ENCODE measurements at places on chromosomes 12 and 14.

GRCh38 chr14:65476942-65477318 lies 64.4 kb downstream of the FUT8 start:
- no peak for DNase-seq

GRCh38 chr12:108516511-108517275 lies 1.6 kb downstream of the FICD start:
- DNase-seq = no peak

DNA sequence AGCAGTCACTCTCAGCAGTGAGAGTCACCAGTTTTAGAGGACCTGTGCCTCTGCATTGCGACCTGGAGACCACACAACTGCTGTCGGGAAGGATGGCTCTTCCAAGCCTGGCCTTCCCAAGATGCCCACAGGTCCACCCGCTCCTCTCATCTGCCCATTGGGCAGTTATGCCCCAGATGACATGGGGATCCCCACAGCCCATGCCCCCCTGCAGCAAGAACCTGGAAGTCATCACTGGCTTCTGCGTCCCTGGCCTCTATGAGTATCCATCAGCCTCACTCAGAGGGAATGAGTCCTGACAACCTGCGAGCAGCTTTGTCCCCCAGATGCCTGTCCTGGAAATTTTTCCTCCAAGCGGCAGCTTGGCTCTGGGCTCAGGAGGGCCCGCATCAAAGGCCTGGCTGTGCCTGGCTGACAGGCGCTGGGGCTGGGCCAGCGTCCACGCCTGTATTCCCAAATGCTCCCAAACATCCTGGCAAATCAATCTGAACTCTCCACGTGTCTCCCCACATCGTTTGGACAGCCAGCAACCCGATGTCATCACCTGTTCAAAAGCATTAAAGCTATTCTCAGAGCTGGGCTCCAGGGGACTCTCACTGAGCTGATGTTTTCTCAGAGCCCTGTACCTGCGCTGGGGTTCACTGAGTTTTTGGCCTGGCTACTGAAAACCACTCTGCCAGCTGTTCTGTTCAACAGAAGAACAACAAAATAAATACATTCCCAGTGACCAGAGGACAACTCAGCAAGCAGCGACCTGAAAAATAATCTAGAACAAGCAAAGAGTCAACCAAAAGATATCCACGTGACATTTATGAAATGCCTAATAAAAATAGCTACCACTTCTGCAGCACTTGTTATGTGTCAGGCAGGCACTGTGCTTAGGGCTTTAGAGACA lies 57.8 kb downstream of the CLMN start:
- no peak for DNase-seq

DNA sequence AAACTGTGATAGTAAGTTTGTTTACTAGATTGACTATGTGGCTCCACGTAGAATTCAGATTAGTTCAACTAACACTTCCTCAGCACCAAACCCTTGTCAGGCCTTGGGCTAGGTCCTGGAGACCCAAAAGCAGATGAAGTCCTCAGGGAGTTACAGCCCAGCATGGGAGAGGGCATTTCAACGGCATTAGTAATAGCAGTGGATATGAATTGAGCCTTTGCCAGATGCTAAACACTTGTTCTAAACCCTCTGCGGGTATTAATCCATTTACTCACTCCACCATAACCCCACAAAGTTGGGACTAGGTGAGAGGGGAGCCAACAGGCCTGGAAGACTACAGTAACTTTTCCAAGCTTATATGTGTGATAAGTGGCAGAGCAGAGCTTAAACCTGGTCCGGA lies 714.6 kb downstream of the DIO2 start:
- DNase-seq = no peak

DNA sequence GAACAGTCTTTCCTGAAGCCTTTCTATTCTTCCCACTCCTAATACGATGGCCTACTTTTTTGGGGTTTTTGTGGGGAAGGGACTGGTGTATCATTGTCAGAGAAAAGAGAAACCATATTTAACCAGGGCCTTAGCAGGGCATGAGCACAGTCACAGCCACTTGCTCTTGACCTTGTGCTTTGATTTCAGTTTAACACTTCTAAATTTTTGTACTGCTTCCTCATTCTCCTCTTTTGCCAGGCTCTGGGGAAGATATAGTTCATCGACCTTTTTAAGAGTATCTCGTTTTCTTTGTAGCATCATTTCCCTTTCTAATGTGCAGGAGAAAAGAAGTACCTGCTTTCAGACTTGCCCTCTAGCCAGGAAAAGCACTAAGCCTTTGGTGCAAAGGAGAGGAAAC lies 2.2 kb downstream of the ZBTB1 start:
- no peak for DNase-seq

DNA sequence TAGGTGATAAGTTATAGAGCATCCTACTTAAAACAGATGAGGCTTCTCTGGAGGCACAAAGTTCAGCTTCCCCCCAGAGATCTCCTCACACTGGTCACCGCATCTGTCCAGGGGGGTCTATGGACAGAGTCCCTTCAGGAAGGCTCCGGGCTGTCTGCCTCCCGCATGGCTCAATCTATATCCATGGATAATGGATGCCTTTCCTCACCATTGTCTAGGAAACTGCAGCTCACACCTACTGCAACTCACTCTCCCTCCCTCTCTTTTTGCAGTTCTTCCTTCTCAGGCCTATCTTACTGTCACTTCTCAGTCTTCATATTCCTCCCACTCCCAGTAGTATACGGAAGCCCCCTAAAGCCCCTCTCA lies 100.6 kb upstream of the BCL2L14 start:
- DNase-seq = no peak

DNA sequence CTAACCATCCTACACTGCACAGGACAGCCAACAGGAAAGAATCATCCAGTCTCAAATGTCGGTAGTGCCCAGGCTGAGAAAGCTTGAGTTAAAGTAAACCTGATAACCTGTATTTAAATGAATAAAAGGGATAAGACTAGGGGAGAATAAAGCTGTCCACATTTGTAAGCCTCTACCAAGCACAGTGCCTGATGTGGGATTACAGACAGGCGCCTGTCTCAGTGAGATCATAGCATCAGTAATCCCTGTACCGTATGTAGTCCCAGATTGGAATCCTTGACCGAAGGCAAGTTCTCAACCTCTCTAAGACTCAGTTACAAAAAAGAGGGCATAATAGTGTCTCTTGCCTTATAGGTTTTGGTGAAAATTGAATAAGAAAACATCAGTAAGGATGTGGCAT lies 59.9 kb downstream of the BICD1 start:
- DNase-seq = no peak

DNA sequence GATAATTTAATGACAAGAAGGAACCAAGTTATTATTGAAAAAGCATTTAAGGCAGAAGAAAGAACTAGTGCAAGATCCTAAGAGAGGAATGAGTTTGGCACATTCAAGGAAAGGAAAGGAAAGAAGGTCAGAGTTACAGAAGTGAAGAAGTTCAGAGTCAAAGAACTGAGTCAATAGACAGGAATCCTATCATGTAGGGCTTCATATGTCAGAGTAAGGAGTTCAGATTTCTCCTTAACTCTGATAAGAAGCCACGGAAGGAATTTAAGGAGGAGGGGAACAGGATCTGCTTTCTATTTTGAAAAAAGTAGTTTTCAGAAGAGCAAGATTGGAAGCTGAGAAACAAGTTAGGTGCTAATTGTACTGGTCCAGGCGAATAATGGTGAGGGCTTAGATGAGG lies 223.1 kb upstream of the FOXN3 start:
- no peak for DNase-seq

DNA sequence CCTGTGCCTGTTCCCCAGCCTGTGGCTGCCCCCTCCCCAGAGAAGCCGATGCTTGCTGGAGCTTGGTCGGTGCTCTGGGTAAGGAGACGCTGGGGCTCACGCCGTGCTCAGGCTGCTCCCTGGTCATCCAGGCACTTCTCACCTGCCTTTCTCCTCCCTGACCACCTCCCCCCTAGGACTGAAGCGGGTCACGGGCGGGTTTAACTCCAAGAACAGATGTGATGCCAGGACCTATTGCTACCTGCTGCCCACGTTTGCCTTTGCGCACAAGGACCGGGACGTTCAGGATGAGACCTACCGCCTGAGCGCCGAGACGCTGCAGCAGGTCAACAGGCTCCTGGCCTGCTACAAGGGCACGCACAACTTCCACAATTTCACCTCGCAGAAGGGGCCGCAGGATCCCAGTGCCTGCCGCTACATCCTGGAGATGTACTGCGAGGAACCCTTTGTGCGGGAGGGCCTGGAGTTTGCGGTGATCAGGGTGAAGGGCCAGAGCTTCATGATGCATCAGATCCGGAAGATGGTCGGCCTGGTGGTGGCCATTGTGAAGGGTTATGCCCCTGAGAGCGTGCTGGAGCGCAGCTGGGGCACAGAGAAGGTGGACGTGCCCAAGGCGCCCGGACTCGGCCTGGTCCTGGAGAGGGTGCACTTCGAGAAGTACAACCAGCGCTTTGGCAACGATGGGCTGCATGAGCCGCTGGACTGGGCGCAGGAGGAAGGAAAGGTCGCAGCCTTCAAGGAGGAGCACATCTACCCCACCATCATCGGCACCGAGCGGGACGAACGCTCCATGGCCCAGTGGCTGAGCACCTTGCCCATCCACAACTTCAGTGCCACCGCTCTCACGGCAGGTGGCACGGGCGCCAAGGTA lies 8.4 kb upstream of the EP400 start:
- DNase-seq = no peak

DNA sequence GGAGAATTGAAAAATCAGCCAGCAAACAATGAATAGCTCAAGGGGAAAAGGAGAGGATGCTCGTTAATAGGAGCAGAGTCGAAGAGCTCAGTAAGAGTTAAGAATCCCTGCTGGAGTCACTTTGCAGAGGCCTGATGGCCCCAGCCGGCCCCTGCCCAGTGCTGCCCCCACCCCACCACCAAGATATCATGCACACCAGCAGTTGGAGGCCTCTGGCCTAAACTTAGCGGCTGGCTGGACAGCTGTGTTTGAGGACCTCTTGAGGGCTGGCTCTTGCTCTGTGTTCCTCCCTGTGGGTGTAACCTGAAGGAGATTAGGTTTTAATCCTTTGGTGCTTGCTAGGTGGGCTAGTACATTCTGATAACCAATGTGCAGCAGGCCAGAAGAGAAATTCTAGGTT lies 142.0 kb downstream of the PLXNC1 start:
- no peak for DNase-seq

- no peak for DNase-seq
These were observed 13.3 kb downstream of the ANKLE2 start for GRCh38 chr12:132748319-132748718.

GRCh38 chr12:29970501-29970900 lies 186.8 kb upstream of the TMTC1 start:
- no peak for DNase-seq

DNA sequence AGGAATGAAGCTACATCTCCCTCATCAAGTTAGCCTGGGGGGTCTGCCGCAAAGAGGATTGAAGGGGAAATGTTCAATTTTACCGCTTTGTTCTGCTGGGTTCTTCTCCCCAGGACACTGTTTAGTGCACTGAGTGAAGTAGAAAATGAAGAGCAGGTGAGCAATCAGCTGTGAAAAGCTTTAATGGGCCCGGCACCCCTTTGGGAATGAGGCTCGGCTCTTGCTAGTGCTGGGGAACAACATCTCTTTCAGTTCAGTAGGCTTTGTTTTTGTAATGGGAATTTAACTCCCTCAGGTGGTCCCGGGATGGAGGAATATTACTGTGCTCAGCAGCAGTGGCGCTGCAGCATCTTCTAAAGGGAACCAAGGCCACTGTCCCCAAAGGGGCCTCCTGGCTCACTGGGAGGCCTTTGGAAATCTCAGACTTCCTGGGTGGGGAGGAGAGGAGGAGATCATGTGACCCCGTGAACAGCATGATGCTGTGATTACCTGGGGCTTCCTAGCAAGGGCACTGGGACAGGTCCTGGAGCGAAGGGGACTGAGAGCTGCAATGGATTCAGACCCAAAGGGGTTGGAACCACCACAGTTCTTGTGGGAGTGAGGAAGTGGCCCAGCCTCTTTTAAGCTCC lies 85.2 kb upstream of the MAX start:
- no peak for DNase-seq

GRCh38 chr14:61513986-61514830 lies 181.1 kb upstream of the HIF1A start:
- DNase-seq = no peak

GRCh38 chr14:55383541-55384140 lies 28.0 kb downstream of the ATG14 start:
- DNase-seq = no peak

DNA sequence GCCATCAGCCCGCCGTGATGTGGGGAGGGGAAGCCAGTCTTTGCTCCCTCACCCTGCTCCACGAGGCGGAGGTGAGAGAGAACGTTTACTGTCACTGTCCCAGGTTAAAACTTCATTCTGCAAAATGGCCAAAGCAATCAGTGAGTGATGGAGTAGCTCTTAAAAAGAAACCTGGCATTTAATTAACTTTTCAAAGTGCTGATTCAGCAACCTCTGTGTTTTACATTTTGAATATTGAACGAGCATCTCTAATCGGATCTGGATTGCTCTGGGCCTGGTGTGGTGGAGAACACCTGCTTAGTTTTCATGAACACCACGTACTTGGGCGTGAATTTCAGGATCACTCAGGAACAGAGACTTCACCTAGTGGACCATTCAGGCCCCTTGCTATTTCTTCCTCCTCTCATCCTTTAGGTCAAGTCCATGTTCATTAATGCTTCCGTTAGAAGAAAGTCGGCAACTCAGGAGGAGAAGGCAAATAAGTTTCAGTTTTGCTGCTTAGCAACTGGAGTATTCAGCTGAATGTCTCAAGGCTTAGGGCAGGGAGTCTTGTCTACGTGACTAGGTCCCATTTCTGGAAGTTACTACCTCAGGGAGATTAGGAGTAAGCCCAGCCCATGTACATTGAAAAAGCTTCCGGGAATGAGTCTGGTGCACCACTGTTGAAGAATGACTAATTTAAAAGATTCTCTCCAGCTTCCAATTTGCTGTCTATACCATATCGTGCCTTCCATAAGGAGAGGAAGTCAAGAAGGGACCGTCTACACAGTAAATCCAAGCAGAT lies 68.2 kb downstream of the IFT43 start:
- no peak for DNase-seq

DNA sequence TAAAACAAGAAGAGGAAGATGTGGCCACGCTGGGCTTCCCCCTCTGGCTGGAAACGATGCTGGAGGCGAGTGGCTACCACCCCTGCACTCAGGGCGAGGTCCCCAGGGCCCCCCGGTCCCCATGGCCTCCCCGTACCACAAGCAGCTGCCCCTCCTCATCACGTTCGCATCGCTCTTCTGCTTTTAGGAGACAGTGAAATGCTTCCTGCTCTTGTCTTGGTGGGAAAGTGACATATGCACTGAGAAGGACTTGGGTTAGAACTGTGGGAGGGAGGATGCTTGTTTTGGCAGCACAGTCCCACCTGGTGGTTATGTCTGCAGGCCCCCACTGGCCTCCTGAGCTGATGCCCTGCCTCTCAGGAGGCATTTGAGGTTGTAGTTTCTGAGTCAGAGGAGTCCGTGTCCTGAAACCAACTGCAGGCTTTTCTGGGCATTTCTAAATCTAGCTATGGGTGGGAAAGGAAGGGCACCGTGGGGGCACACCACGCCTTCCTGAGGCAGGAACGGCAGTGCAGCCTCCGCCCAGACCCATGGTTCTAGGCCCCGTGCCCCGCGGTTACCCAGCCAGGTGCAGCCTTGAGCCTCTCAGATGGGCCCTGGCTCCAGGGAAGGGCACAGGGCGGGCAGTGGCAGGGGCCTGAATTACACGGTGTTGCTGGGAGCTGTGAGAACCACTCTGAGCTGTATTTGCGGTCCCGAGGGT lies 139.3 kb downstream of the ADGRD1 start:
- DNase-seq = no peak
